ENCODE measurements at places on chromosomes 4 and X.
A peak's percentile ranks its signal among the peaks of the same experiment; 100 is the strongest.

DNA sequence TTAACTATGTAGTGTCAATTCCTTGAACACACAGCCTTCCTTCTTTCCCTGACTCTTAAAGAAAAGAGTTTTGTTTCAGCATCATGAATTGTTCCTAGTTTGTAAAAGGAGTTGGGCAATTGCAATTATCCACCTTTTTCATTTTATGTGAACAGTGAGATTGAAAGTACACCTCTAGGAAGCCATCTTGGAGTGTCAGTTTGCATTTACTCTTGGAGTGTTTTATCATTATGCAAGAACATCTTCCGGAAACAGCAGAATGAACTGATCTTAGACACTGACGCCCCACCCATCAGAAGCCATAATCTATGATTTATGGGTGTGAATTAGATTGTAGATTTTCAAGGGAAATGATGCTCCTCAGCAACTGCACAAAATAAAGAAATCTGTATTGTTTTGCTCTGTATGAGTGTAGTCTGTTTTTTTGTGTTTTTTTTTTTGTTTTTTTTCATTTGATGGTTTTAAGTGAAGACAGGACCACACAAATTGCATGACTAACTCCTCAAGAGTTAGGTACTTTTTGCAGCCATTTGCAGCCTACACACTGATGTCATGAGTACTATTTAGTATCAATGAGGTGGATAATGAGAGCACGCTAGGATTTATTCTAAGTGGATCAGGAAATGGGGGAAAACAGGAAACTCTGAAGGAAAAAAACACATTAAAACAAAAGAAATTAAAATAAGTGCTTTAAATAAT is 19.5 kb upstream of the FGF2 start:
- DNase-seq, result no peak

DNA sequence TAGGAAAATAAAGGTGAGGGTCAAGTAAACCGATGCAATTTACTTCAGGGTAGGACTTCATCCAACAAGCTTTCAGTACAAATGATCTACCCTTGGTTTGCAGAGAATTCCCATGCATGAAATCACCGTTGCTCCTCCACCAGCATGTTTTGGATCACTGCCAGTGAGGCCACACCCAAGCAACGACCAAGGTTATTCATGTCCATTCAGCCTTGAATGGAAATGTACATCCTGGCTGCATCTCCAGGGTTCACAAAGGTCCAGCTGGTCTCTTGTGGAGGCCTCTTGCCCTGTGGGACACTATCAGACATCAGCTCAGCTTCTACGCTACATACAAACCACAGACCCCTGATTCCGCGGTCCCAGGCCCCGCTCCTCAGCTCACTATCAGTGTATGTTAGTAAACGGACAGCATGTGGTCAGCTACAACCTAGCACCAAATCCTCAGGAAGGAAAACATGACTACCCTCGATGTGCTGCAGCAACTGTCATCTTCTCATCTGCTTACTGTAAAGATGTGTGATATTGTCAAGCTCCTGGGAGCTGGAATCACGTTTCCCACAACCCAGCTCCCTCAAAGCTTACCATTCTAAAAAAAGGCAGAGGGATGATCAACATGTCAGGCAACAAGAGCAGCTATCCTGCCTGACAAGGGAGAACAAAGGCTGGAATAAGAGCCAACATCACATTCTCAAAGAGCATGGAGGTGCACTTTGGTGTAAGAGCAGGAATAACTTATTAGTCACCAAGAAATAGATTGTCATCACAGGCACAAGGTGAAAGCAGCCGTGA is 4.9 kb downstream of the LYAR start:
- no peak for DNase-seq

- DNase-seq, result no peak
These were observed 75.4 kb downstream of the FBXW7 start for GRCh38 chr4:152460488-152460887.

- no peak for DNase-seq
These were observed 286.3 kb upstream of the AGA start for GRCh38 chr4:177728361-177729152.

DNA sequence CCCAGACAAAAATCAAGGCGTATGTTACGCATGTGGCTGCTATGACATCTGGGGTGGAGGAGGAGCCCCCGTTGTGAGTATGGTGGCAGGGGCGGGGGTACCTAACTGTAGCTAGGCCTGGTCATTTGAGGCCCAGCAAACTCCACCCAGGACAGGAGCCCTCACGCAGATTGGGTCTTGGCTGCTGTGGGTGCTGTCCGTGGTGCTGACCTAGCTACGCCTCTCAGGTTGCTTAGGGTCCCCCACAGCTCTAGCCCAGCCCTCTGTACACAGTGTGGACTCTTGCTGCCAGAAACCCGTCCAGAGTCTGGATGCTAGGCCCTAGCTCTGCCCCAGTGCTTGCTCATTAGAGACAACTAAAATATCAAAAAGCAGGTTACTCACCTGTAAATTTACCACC is 146.7 kb upstream of the PSAPL1 start:
- DNase-seq, result no peak

DNA sequence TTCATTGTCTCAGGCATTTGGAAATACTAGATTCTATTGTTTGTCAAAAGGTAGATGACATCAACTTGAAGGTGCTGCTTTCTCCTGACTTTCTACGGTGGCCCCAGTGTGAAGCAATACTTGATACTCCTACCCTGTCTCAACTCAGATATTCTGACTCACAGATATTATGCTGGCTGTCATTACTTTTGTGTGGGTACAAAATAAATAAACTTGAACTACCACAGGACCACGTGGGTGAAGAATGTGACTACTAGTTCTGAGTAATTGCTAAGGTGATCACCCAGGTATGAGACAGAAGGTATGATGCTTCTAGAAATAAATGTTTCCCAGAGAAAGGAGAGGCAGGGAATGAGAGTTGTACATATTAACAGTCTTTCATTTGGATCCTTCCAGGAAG is 275.3 kb upstream of the SPOCK3 start:
- DNase-seq, result no peak

DNA sequence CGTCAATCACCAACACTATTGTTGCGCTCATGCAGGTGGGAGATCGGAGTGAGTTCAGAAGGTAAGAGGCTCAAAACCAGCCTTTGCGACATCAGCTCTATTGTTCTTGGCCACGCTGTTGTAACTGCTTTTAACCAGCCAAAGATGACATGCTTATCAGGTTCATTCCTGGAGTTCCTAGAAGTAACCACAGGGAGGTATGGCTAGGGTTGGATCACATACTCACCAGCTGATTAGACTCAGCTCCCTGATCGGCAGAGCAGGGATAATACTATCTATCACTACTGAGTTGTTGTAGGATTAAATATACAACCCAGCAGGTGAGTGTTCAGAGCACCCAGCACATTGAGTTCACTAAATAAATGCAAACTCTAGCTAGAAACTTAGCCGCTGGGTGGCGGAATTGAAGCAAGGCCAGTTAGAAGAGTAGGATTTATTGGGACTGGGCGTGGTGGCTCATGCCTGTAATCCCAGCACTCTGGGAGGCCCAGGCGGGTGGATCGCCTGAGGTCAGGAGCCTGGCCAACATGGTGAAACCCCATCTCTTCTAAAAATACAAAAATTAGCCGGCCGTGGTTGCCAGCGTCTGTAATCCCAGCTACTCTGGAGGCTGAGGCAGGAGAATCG is 12.4 kb downstream of the SLC34A2 start:
- no peak for DNase-seq

DNA sequence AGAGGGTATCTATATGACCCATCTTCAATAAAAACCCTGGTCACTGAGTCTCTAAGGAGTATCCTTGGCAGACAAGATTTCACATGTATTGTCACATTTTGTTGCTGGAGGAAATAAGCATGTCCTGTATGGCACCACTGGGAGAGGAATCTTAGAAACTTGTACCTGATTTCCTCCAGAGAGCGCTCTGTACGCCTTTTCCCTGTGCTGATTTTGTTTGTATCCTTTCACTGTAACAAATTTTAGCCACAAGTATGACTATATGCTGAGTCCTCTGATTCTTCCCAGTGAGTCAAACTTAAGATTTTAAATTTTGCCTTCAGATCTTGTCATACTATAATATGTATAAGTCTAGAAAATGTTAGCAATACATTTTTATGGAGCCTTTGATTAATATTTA is 102.8 kb downstream of the ITIH6 start:
- no peak for DNase-seq

DNA sequence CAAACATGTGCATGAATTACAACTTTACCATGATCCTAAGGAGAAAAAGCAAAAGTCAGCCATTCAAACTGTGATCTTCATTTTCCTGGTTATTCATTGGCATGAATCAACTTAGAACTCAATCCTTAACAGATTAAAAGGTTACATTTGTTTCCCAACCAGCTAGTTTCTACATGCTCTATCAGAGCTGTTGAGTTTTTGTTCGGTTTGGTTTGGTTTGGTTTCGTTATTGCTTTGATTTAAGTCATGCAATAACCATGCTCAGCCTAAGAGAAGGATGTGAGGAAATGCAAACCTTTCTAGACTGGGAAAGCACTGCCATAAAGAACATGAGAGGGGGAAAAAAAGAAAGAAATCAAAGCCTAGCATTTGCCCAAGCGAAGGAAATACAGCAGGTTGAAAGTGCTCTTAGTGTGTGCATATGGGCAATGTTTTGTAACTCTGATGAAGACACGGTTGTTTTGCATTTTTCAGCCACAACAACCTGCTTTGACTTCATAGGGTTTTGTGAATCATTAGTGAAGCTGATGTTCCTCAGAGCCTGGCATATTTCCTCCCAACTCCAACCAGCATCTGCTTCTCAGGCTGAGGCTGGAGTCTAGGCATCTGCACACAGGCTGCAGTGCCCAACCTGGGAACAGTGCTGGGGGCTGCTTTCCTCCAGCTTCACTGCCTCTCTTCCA is 234.3 kb downstream of the ZNF674 start:
- no peak for DNase-seq

DNA sequence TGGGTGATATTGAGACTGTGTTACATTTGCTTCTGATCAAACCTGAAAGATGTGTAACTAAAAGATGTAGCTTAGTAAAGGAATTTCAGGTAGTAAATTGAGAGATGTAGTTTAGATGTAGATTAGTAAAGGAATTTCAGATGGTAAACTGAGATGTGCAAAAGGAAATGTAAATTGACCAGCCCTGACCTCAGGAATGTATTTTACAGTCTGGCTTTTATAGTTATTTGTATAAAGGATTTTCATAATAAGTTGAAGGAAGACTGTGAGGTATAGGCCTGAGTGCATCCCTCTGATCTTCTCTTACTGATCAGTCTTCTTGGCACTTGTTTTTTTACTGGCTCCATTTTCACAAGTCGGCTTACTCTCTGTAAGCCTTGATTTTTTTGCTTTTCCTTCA is 3.2 kb downstream of the KLHL2 start:
- DNase-seq, result no peak

GRCh38 chr4:33722800-33723516 is 2521.4 kb downstream of the ARAP2 start:
- no peak for DNase-seq

- DNase-seq, result no peak
These were observed 343.5 kb downstream of the IDS start for GRCh38 chrX:149161435-149162088.

GRCh38 chr4:60944060-60944459 is 256.1 kb upstream of the ADGRL3 start:
- DNase-seq, result no peak

- DNase-seq, result no peak
These were observed 330.5 kb upstream of the ZFP42 start for GRCh38 chr4:187665086-187665485.

DNA sequence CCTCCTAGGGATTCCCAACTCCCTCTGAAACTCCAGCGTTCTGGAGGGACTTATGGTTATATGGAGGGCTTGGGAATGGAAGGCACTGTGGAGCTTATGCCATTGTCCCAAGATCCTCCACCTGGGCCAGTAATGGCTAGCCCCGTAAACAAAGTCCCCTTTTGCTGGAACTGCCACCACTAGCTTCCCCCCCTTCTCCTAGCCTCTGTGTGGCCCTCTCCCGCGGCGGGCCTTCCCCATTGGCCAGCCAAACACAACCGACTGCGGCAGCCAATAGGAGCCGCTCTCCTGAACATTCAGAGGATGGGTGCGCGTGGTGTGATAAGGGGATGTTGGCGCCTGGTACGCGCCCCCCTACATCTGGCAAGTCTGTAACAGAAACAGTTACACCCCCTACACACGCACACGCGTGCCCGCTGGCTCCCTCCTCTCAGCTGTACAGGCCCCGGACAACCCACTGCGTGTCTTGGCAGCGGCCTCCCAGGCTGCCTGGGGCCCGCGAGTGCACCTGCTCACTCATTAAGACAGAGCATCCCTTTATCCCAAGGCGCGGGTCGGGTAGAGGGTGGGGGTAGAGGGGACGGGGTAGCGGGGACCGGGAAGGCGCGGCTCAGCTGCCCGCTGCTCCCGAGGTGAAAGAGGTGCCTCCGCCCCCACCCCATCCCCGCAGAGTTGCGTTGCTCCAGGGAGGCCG is 863 bp upstream of the RAB33A start:
- DNase-seq, result peak; percentile 84

- DNase-seq, result no peak
These were observed 23.5 kb downstream of the TIGD2 start for GRCh38 chr4:89134775-89135319.

DNA sequence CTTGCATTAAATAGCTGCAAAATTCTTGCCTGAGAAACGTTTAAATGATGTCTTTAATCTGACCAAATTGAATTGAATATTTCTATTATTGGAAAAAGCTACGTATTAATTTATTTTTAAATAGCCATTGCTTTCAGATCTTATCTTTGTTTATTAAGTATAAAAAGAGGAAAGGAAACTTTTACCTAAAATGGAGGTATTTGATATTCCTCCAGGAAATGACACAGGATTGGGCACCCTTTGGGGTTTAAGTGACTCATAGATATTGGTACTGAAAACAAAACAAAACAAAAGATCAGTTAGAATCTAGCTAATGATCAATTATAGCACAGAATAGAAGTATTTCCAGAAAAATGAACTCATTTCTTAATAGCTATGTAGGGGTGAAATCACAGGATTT is 34.1 kb downstream of the PLS3 start:
- no peak for DNase-seq

GRCh38 chr4:108811486-108811885 is 48.6 kb upstream of the ETNPPL start:
- DNase-seq, result no peak

DNA sequence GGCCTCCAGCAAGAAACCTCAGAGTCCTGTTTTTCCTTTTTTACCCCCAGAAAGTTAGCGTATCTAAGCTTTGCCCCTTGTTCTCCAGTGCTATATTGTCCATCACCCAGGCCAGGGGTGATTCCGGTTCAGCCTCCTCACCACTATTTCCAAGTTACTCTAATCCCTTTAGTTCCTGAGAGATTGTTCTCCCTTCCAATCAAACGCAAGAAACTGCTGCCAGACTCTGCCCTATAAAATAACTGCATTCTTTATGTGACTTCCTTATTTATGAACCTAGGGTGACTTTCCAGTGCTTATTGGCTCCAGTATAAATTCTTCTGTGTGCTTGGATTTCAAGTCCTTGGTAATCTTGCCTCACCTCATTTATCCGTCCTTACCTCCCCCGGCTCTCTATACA is 65.7 kb downstream of the CLCN5 start:
- DNase-seq, result no peak

DNA sequence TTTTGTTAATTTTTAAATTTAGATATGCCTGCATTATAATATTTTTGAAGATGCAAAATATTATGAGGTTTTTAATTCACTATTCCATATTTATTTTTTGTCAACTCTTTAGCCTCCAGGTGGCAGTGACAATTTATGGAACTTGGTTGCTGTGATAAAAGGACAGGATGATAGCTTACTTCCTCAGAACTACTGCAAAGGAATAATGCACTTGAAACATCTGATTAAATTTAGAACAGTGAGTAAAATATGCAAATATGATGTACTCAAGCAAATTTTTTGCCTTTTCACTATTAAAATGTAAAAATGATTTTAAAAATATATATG is 45.1 kb downstream of the SPATA4 start:
- DNase-seq, result no peak

- no peak for DNase-seq
These were observed 25.0 kb downstream of the MEPE start for GRCh38 chr4:87857789-87858188.

Measured in nucleus accumbens (tissue), 56 donors.